ENCODE measurements at places on chromosomes 13 and 19. TPM values are rescaled to one million over a fixed set of nuclear protein-coding genes. Genes with fewer than 3 reads are reported as not detected.
A peak's percentile ranks its signal among the peaks of the same experiment; 100 is the strongest.

DNA sequence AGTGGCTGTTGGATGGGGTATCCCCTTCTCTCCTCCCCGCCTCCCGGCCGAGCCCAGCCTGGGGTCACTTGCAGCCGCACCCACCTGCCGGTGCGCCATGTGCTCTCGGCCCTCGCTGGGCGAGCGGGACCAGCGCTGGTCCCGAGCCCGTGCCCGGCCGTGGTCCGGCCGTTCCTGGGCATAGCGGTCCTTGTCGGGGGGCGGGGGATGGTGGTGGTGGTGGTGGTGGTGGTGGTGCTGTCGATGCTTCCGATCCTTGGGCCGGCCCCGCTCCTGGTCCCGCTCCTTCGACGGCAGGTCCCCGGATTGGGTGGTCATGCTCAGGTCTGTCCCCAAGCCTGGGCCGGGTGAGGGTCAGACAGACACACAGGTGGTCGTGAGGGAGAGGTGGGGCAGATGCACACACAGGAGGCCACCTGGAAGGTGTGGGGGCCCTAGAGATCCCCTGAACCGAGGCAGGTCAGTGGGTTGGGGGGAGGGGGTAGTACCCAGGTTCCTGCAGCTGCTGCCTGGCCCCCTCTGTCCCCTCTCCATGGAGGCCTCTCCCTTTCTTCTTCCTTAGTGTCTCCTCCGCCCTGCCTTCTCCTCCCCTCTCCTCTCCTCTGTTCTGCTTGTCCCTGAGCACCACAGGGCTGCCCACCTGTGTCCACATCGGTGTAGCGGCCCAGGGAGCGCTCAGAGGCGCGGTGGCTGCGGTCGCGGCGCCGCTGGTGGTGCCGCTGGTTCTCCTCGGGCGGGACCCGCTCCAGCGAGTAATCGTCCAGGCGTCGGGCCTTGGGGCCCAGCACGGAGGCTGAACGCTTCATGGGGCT, 58.7 kb downstream of the IER2 start:
- no peak for DNase-seq

- DNase-seq = peak; percentile 86
Observed at GRCh38 chr19:6273701-6274601, 5.8 kb downstream of the MLLT1 start.

GRCh38 chr19:34618410-34618809, 58.5 kb downstream of the SCGB2B2 start:
- DNase-seq = no peak

DNA sequence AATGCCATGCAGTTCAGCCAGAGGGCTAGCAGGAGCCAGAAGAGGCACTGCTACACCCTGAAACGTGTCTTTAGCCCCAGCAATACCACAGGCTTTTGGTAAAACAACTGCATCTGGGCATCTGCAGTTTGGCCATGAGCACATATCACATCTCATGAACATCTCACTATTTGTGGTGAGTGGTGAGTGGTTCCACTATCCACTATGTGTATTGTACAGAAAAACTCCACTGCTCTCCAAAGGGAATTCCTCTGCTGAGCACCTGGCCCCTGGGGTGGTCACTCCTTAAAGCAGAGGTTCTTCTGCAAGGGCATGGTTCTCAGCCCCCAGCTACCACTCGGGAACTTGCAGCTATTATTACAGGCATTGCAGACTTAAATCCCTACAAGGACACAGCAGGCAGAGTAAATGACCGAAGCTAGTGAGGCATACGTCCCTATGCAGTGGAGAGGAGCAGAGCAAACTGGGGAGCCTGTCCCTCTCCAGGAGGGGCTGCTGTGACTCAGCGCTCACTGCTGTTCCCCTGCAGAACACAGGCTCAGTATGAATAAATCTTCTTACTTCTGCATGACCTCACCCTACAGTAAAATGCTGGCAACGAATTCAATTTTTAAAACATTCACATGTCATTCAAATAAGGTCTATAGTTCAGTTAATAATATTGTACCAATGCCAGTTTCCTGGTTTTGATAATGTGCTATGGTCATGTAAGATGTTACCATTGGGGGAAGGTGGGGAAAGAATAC, 332.4 kb upstream of the ZNF507 start:
- peak; percentile 76 for DNase-seq

- DNase-seq = no peak
Observed at GRCh38 chr19:2820112-2820702, 539 bp downstream of the ZNF554 start.

Gene CAMSAP3
- 1.4 TPM for total RNA-seq

Gene LRP3
- 8.4 TPM for total RNA-seq

Gene ENOX1
- total RNA-seq = 1.5 TPM
